Glutamatergic neuron (in vitro differentiated cells): ENCODE measurements at places on chromosomes 13 and 19.

GRCh38 chr13:99941086-99941485 lies 30.5 kb downstream of the ZIC5 start:
- DNase-seq: no peak

GRCh38 chr19:16076958-16077611 lies 790 bp downstream of the TPM4 start:
- DNase-seq: peak; percentile 68

GRCh38 chr19:29189033-29189360 lies 24.0 kb downstream of the UQCRFS1 start:
- DNase-seq: no peak

DNA sequence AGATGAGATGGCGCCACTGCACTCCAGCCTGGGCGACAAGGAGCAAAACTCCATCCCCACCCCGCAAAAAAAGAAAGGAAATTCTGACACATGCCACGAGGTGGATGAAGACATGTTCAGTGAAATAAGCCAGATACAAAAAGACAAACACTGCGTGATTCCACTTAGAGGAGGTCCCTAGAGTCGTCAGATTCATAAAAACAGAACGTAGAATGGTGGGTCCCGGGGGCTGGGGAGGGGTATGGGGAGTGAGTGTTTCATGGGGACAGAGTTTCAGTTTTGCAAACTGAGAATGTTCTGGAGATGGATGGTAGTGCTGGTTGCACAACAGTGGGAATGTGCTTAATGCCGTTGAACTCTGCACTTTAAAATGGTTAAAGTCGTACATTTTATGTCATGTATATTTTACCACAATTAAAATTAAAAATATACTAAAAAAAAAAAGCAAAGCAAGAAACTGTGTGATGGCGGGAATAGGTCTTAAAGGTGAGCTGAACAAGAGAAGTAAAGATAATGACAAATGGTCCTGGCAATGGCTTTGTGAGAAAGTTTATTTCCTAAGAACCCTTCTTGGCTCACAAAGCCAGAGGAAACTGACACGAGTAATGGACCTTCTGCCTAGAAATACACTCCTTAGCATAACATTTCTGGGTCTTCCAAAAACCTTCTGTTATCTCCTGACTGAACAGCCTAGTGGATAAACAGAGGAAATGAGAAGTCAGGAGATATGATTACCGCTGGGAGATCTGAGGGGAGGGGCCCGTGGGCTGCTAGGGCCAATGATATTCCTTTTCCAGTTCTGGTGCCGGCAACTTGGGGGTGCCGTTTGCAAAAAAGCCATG lies 4.2 kb upstream of the SPC24 start:
- DNase-seq: no peak
